ENCODE measurements at places on chromosomes 1 and 21. TPM values are rescaled to one million over a fixed set of nuclear protein-coding genes. Genes with fewer than 3 reads are reported as not detected.

GRCh38 chr1:204852854-204853253, 17.8 kb upstream of the NFASC start:
- DNase-seq = no peak

The MGST3 gene
- 162 TPM for total RNA-seq

GRCh38 chr1:101918277-101918676, 78.4 kb downstream of the OLFM3 start:
- no peak for DNase-seq

DNA sequence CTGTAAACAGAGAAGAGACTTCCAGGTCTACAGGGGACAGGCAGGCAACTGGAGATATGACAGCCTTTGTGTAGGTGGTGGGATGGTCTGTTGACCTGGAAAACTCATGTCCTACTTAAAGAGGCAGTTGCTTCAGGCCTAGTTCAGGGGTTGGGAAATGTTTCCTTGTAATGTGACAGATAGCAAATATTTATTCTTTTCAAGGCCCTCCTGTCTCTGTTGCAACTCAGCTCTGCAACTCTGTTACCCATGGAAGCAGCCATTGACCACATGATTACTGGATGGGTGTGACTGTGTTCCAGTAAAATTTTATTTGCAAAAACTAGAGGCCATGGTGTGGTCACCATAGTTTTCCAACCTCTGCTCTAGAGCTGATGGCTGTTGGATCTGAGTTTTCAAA, 341.9 kb downstream of the PTBP2 start:
- DNase-seq = no peak

The RGS1 gene
- total RNA-seq = 6.5 TPM
